ENCODE measurements at places on chromosomes 12 and 14.

GRCh38 chr12:30417697-30418231, 277.9 kb downstream of the IPO8 start:
- DNase-seq = peak; percentile 57

DNA sequence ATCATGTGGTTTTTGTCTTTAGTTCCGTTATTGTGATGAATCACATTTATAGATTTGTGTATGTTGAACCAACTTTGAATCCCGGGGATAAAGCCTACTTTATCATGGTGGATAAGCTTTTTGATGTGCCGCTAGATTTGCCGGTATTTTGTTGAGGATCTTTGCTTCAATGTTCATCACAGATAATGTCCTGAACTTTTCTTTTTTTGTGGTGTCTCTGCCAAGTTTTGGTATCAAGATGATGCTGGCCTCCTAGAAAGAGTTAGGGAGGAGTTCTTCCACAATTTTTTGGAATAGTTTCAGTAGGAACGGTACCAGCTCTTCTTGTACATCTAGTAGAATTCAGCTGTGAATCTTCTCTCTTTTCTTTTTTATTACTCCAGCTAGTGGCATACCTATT, 6.9 kb upstream of the KRT6B start:
- DNase-seq = no peak

- DNase-seq = no peak
Observed at GRCh38 chr12:6534945-6535696, 804 bp downstream of the GAPDH start.

DNA sequence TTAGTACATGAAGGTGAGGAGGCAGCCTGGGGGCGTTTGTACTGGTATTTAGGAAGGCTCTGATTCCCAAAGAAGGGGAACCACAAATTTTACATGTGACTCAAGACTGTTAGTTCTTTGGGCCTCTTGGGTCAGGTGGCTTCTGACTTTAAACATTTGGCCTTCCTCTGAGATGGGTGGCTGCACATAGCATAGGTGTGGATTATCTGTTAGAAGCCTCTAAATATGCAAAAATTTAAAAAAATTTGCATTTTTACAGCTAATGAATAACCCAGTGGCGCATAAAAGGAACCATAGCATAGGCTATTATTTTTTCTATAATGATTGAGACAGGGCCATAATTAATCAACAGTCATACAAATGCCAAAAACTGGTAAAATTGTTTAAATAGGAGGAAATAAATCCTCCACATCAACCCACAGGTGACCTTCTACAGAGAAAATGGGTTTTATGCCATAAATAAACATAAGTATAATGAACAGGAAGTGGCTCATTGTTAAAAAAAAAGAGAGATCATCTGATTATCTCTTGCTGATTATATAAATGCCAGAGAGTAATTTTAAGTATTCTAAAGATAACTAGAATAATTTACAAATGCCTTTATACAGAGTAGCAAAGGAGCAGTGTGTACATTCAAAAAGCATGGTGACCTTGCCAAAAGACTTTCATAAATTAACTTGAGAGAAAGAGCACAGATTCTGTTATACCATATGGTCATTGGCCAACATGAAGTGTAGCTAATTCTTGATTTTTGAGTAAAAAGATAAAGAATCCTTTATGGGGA, 284.2 kb upstream of the ATP2B1 start:
- DNase-seq = no peak

GRCh38 chr12:50261654-50262053, 21.7 kb downstream of the LIMA1 start:
- no peak for DNase-seq

DNA sequence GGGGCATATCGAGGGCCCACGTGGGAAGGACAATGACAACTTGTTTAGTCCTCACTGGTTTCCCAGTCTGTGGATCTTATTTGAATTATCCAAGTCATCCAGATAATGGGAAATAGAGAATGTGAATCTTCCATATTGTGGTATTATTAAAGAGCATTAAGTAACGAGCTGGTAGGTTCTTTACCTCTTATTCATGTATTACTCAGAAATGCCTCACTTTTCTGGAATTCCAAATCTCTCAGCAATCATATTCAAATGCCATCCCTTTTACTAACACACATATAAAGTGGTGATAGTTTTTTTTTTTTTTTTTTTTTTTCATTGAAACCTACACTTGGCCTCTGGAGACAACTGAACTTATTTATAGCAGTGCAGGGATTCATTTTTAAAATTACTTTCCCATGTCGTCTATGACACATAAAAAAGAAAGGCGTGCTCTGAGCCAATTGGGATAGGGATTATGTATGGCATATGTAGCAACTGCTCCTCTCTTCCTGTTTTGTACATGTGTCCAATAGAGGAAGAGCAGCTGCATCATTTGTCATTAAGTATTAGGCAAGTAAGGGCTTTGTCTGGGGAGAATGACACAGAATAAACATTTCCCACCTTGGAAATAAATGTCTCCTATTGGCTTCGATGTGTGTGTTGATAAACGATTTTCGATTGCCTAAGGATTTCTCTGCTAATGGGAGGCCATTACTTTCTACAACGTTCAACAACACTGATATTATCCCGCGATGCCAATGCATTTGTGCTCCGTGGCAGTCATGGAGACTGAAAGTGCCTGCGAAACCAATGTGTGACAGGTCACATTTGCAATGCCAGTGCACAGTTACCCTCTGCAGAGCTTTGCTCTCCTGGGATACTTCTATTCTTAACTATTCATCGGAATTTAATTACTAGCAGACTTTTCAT, 78.6 kb upstream of the IFNG-AS1 start:
- DNase-seq = peak; percentile 59

DNA sequence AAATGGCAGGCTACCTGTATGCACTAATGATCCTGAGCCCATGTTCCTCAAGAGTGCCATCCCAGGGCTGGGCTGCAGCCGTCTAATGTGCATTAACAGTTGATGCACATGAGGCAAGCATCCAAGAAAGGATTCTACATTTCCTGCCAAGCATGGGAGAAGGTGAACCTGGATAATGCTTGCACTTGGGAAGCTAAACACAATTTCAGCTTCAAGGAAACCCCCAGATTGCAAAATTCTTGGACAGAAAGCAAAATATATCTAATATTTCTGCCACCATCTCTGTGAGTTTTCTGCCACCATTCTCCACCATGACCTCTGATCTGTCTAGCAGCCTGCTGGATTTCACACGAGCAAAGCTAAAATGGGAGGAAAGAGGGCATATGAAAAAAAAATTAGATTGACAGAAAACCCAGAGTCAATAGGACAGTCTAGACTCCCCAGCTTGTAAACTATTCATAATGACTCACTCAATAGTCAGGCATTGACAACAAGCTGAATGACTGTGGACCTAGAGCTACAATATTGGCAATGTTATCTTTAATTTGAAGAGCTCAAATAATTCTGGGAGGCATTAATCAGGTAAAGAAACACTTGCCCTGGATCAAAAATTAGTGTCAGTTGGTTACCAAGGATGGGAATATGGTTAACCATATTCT, 91.9 kb upstream of the BCL2L14 start:
- DNase-seq = no peak

DNA sequence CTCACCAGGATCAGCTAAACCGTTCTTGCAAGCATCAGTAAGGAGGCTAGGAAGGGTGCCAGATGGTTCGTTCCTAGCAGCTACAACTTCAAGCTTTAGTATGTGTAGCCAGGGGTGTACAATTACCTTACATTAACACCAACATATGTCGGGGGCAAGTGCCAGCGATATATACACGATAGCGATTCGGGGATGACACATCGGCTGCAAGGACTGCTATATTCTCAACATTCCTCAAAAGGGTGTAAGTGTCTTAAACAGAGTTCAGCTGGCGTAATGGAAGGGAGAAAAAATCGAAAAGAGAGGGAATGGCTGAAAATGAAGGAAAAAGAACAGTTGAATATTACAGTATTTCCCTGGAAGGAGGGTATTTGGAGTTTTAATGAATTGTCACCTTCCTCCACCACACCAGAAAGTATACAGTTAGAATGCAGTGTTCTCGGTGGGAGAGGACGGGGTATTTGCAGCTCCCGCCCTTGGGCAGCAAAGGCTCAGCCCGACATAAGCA, 545 bp downstream of the LIMA1 start:
- no peak for DNase-seq

GRCh38 chr14:101000711-101001250, 97.3 kb upstream of the RTL1 start:
- no peak for DNase-seq

- no peak for DNase-seq
Observed at GRCh38 chr14:50822501-50823042, 8.4 kb downstream of the NIN start.

DNA sequence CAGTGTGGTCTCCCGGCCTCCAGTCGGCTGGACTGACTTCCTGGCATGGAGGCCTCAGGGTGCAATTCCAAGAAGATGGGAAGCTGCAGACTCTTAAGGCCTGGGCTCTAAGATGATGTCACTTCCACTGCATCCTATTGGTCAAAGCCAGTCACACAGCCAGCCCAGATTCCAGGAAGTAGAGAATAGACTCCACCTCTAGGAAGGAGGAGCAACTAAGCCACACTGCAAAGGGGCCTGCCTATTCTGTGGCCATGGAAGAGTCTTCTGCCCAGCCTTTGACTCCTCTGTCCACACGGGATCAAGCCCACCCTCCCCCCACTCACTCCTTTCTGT, 103.9 kb upstream of the RFLNA start:
- no peak for DNase-seq

- no peak for DNase-seq
Observed at GRCh38 chr12:116116650-116117424, 160.7 kb downstream of the MED13L start.

DNA sequence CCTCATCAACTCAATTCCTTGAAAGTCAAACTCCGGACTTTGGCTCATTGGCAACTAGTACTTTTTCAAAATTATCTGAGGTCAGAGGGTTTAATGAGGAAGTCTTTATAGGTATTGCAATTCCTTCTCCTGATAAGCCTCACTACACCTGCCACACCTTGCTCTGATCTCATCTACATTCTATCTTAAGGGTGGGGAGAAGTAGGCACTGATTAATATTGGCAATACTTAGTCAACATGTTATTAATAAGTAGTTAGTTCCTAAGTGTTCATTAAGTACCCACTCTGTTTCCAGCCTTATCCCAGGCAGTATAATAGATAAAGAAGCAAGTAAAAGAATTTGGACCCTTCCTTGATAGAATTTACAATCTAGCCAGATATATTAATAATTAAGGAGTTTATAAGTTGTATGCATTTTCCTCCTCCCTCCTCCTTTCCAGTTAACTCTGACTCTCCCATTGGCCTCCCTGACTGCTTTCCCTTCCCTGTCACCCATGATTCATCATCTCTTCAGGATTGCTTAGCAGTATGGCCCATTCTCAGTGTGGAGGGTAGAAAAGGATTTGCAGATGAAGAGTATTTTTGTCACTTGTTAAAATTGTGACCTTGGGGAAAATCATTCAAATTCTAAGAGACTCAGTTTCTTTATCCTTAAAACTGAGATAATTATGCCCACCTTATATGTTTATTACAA, 231.0 kb upstream of the ATP2B1 start:
- DNase-seq = no peak
